Nephron progenitor cell (in vitro differentiated cells): ENCODE measurements at places on chromosomes 1 and 21.

- no peak for DNase-seq
- peaks cover 42% of the 10 kb centered on the region for H3K4me1 ChIP-seq
- peaks cover 4% of the 10 kb centered on the region for H3K36me3 ChIP-seq
Observed at GRCh38 chr1:232557502-232558191, 72.3 kb downstream of the SIPA1L2 start.

DNA sequence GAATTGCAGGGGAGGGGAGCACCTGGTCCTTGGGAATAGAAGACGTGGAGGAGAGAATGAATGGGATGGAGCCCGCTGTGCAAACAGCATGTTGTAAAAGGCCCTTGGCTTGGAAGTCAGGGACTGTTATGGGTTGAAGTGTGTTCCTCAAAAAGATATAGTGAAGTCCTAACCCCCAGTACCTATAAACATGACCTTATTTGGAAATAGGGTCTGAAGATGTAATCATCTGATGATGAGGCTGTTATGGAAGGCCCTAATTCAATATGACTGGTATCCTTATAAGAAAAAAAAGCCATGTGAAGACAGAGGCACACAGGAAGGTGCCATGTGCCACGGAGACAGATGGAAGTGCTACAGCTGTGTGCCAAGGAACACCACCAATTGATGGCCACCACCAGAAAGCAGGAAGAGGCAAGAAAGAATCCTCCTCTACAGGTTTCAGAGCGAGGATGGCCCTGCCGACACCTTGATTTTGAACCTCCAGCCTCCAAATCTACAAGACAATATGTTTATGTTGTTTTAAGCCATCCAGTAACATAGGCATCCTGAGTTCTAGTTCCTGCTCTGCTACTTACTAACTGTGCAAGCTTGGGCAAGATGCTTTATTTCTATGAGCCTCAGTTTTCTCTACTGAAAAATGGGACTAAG is 51.2 kb downstream of the LRRN2 start:
- no peak overlapping the region for H3K4me3 ChIP-seq
- H3K27me3 ChIP-seq, result peaks cover 11% of the 10 kb centered on the region
- peak overlapping the region; percentile 43 for H3K27ac ChIP-seq
- peaks cover 42% of the 10 kb centered on the region for H3K4me1 ChIP-seq
- no peak for DNase-seq

DNA sequence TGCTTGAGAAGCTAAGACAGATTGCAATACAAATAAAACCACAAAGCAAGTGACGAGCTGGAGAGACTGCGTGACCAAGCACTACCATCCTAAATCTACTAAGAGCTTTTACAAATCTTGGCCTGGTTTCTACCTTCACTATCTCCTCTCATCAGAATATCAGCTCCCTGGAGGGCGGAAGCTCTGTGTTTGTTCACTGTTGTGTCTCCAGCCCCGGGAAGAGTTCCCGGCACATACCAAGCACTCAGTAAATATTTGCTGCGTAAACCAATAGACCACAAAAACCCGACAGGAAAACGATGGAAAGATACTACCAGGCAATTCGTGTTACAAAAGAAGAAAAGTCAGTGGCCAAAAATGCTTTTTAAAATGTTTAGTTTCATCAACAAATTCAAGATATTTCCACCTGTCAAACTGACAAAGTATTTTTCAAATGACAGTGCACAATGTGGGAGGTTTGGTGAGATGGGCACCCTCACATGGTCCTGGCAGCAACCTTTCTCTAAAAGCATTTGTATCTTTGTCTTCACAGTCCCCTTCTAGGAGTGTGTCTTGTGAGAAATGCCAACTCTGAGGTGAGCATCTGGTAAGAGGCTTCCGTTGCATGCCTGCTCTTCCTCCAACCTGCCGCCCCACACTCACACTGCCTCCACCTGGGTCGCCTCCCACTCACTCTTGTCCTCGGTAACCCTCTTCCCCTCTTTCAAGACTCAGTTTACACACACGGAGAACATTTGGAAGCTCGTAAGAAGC is 34.7 kb downstream of the SLC1A7 start:
- DNase-seq, result no peak
- H3K4me1 ChIP-seq, result peaks cover 43% of the 10 kb centered on the region
- peak overlapping the region; percentile 12 for H3K27ac ChIP-seq
- peaks cover 16% of the 10 kb centered on the region for H3K27me3 ChIP-seq
- no peaks in the 10 kb centered on the region for H3K36me3 ChIP-seq
- no peak overlapping the region for H3K4me3 ChIP-seq

GRCh38 chr1:72557446-72558049 is 275.2 kb upstream of the NEGR1 start:
- H3K4me3 ChIP-seq, result no peak overlapping the region
- DNase-seq, result no peak
- H3K27ac ChIP-seq, result peak overlapping the region; percentile 12

DNA sequence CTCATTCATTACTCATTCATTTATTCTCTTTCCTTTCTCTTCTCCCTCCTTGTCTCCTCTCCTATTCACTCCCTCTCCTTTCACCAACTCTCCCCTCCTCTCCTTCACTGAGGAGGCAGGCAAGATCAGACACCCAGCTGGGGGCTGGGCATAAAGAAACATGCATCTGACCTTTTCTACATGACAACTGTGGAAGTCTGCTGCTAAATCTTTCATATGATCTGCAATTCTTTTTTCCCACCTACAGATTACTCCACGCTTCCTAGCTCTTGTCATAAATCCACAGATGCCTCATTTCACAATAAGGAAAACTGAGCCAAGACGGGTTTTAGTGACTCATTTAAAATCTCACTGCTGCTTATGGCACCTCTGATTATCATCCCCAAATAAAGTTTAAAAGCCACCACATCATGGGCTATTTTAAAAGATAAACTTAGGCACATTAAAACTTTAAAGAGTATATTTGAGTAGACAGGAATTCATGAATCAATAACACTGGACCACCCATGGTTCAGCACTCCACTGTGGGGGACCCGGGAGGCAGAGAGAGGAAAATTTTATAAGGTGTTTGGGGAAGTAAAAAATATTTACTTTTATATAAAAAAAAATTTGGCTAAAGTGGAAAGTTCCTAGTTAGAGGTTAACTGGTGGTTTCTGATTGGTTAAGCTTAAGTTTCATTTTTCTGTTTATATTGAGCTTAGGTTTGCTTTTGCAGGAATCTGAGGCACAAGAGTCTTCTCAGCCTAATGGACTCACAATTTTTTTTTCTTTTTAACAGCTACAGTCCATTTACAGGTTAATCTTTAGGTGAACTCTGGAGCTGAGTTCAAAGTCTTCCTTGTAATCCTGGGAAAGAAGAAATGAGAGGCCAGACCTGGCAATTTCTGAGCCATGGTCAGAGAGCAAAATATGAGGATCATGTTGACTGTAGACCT is 55.8 kb upstream of the DNAH14 start:
- H3K36me3 ChIP-seq, result no peaks in the 10 kb centered on the region
- no peak for DNase-seq
- peaks cover 18% of the 10 kb centered on the region for H3K4me1 ChIP-seq
- H3K27me3 ChIP-seq, result peaks cover 6% of the 10 kb centered on the region
- no peak overlapping the region for H3K4me3 ChIP-seq
- H3K27ac ChIP-seq, result no peak overlapping the region

- H3K4me1 ChIP-seq, result no peaks in the 10 kb centered on the region
- no peaks in the 10 kb centered on the region for H3K27me3 ChIP-seq
- no peak overlapping the region for H3K27ac ChIP-seq
- H3K36me3 ChIP-seq, result no peaks in the 10 kb centered on the region
- no peak overlapping the region for H3K4me3 ChIP-seq
Observed at GRCh38 chr1:188155261-188155660, 1326.5 kb downstream of the PLA2G4A start.

DNA sequence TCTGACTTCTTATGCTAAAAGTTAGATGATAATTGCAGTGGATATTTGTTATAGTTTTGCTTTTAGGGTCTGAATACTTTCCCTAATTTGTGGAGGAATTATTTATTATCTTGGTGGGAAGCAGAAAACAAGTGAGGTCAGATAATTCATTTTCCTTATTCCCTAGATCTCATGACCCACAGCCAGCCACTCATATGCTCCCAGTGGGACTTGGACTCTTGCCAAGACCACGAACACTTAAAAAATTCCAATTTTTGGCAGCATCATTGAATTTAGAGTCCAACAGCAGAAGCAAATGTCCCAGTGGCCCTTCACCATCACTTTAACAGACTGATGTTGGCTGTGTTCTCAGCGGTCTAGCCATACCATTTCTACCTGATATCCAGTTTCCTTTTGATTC is 204.2 kb downstream of the HMCN1 start:
- H3K27me3 ChIP-seq, result peaks cover 4% of the 10 kb centered on the region
- no peak overlapping the region for H3K4me3 ChIP-seq
- no peaks in the 10 kb centered on the region for H3K4me1 ChIP-seq
- H3K36me3 ChIP-seq, result peaks cover 37% of the 10 kb centered on the region
- DNase-seq, result no peak
